ENCODE measurements at places on chromosomes 1 and 21. TPM values are rescaled to one million over a fixed set of nuclear protein-coding genes. Genes with fewer than 3 reads are reported as not detected.

GRCh38 chr1:54277451-54278341 lies 77.7 kb downstream of the MRPL37 start:
- no peak overlapping the region for H3K4me3 ChIP-seq
- peaks cover 79% of the 10 kb centered on the region for H3K4me1 ChIP-seq

DNA sequence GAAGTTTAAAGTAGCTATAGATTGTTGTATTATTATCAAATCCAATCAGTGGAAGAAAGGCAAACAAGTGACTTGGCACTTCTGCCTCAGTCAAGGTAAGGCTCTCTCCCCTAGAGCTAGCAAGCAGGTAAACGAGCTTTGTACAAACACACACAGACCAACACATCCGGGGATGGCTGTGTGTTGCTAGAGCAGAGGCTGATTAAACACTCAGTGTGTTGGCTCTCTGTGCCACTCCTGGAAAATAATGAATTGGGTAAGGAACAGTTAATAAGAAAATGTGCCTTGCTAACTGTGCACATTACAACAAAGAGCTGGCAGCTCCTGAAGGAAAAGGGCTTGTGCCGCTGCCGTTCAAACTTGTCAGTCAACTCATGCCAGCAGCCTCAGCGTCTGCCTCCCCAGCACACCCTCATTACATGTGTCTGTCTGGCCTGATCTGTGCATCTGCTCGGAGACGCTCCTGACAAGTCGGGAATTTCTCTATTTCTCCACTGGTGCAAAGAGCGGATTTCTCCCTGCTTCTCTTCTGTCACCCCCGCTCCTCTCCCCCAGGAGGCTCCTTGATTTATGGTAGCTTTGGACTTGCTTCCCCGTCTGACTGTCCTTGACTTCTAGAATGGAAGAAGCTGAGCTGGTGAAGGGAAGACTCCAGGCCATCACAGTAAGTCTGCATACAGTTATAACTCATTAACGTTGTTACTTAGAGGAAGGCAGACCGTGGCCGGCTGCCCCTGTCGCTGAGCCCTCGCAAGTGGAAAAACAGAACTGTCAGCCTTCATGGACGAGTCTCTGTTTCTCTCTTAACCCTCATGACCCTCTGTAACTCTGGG lies at the start of gene PALMD:
Gene PALMD (plus strand): TSS at position 415 of the 833 bp plus-strand sequence. CDS start 205 bp downstream, at position 620.
- peak; percentile 61 for DNase-seq
- H3K36me3 ChIP-seq = no peaks in the 10 kb centered on the region
- H3K4me1 ChIP-seq = peaks cover 23% of the 10 kb centered on the region
- H3K27ac ChIP-seq = peak within 1 kb of the TSS; percentile 94
- H3K4me3 ChIP-seq = peak within 1 kb of the TSS; percentile 67

GRCh38 chr21:18373606-18374005 lies 30.0 kb downstream of the TMPRSS15 start:
- no peaks in the 10 kb centered on the region for H3K4me1 ChIP-seq
- H3K27ac ChIP-seq = no peak overlapping the region
- no peak overlapping the region for H3K4me3 ChIP-seq
- H3K27me3 ChIP-seq = no peaks in the 10 kb centered on the region

DNA sequence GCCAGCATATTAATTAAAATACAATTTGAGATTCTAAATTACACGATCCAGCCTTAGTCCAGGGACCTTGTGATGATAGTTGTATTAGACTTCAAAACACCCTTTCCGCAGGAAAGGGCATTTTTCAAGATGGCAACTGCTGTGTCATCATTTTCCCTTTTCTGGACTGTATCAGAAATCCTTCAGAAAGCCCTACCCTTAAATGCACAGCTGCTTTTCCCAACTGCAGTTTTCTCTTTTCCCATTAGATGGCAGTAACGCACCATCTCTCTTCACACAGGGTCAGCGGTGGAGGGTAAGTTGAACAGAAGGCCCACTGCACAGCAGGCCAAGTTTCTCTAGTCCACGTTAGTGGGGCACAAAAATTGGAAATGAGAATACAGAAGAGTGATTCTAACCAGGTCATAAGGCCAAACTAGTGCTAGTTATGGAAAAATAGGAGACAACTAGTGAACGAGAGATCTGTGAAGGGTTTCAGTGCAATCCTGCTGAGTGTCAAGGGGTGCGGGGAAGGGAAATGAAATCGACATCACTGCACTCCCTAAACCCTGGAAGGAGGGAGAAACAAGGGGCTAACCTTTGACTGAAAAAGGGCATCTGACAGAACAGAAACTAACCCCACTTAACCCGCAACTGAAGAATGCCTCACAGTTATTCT lies 22.1 kb upstream of the TDRD10 start:
- no peak for DNase-seq
- peaks cover 59% of the 10 kb centered on the region for H3K36me3 ChIP-seq
- no peak overlapping the region for H3K4me3 ChIP-seq

DNA sequence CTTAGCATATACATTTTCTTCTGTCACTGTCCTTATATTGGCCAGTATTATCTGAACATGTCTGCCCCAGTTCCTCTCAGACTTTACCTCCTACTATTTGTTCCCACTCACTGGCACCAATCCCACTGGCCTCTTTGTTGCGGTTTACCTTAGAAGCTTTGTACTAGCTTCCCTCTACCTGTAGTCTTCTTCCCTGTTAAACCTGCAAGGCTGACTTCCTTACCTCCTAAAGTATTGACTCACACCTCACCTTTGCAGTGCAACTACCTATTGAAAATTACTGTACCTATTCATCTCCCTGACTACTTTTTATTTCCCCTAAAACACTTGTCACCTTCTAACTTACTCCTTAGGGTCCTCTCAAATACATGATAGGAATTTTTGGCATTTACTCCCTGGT lies 111.1 kb downstream of the CLEC20A start:
- no peaks in the 10 kb centered on the region for H3K27me3 ChIP-seq
- H3K36me3 ChIP-seq = no peaks in the 10 kb centered on the region
- H3K4me3 ChIP-seq = no peak overlapping the region
- DNase-seq = no peak
- H3K27ac ChIP-seq = no peak overlapping the region
- H3K4me1 ChIP-seq = no peaks in the 10 kb centered on the region

- no peak overlapping the region for H3K4me3 ChIP-seq
- no peak overlapping the region for H3K27ac ChIP-seq
- no peak for DNase-seq
- H3K36me3 ChIP-seq = no peaks in the 10 kb centered on the region
- H3K4me1 ChIP-seq = no peaks in the 10 kb centered on the region
These were observed 53.1 kb downstream of the MEGF6 start for GRCh38 chr1:3558036-3558726.

GRCh38 chr21:29245104-29245643 lies 53.5 kb upstream of the BACH1 start:
- H3K36me3 ChIP-seq = no peaks in the 10 kb centered on the region
- no peak for DNase-seq
- no peak overlapping the region for H3K4me3 ChIP-seq
- no peaks in the 10 kb centered on the region for H3K4me1 ChIP-seq
- no peaks in the 10 kb centered on the region for H3K27me3 ChIP-seq

GRCh38 chr1:200925831-200926230 lies 31.1 kb downstream of the INAVA start:
- H3K27me3 ChIP-seq = no peaks in the 10 kb centered on the region
- no peaks in the 10 kb centered on the region for H3K36me3 ChIP-seq
- DNase-seq = no peak
- no peaks in the 10 kb centered on the region for H3K4me1 ChIP-seq

DNA sequence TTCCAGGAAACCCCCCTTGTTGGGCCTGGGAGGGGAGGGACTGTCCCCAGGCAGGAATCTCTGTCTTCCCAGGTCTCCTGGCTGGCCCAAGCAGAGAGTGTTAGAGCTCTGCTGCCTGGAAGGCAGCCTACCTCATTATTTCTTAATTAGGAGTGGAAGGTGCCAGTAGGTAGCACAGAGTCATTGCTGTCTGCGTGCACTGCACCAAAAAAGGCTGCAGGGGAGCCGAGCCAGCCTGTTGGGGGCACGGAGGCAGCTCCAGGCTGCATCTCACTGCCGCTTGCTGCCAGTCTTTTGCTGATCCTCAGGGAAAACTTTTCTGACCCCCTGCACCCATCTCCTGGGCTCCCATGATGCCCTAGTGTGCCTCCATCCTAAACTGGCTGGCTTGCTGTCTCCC lies 58.1 kb downstream of the LRRN2 start:
- no peak overlapping the region for H3K27ac ChIP-seq
- no peaks in the 10 kb centered on the region for H3K36me3 ChIP-seq
- peaks cover 6% of the 10 kb centered on the region for H3K4me1 ChIP-seq
- DNase-seq = no peak
- H3K4me3 ChIP-seq = no peak overlapping the region
- peaks cover 14% of the 10 kb centered on the region for H3K27me3 ChIP-seq

DNA sequence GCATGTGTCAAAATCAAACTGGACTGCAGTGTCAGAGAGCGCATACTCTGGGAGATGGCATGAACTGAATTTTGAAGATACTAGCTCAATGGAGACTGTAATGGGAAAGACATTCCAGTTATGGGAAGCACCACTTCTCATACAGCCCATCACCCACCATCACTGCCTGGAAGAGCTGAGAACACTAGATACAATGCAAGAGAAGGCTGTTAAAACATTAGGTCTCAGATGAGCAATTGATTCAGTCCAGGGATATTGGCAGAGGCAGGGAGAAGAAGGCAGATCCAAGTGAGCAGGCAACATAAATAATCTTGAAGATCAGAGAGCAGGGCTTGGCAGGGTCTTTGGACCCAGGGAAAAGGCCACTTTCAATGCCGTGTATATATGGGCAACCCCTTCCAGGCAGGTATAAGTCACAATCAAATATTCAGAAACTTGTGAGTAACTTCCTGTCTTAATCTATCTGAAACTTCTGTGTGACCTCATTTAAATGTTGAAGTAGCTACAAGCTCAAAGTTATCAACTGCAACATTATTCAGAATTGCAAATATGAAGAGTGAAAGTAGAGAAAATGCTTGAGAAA lies 290.3 kb upstream of the SGIP1 start:
- no peak overlapping the region for H3K27ac ChIP-seq
- no peaks in the 10 kb centered on the region for H3K27me3 ChIP-seq
- no peaks in the 10 kb centered on the region for H3K4me1 ChIP-seq
- H3K4me3 ChIP-seq = no peak overlapping the region
- no peaks in the 10 kb centered on the region for H3K36me3 ChIP-seq

GRCh38 chr1:60394436-60394835 lies 320.9 kb upstream of the C1orf87 start:
- DNase-seq = no peak
- H3K4me3 ChIP-seq = no peak overlapping the region
- no peaks in the 10 kb centered on the region for H3K4me1 ChIP-seq
- H3K36me3 ChIP-seq = no peaks in the 10 kb centered on the region

GRCh38 chr1:158043232-158043631 lies 49.8 kb downstream of the KIRREL1 start:
- H3K4me1 ChIP-seq = peaks cover 47% of the 10 kb centered on the region
- no peaks in the 10 kb centered on the region for H3K27me3 ChIP-seq
- H3K4me3 ChIP-seq = no peak overlapping the region
- DNase-seq = no peak
- no peaks in the 10 kb centered on the region for H3K36me3 ChIP-seq
- no peak overlapping the region for H3K27ac ChIP-seq

- peaks cover 100% of the 10 kb centered on the region for H3K4me1 ChIP-seq
- H3K36me3 ChIP-seq = no peaks in the 10 kb centered on the region
- peak overlapping the region; percentile 24 for H3K4me3 ChIP-seq
- H3K27me3 ChIP-seq = no peaks in the 10 kb centered on the region
- no peak for DNase-seq
These were observed 11.9 kb downstream of the MEF2D start for GRCh38 chr1:156488566-156489165.

- no peaks in the 10 kb centered on the region for H3K36me3 ChIP-seq
- no peaks in the 10 kb centered on the region for H3K27me3 ChIP-seq
- DNase-seq = no peak
- H3K4me1 ChIP-seq = peaks cover 18% of the 10 kb centered on the region
- H3K4me3 ChIP-seq = peak overlapping the region; percentile 40
These were observed 10.4 kb downstream of the FGR start for GRCh38 chr1:27624467-27625178.

GRCh38 chr1:68808351-68808750 lies 311.5 kb upstream of the DEPDC1 start:
- no peaks in the 10 kb centered on the region for H3K36me3 ChIP-seq
- H3K4me3 ChIP-seq = no peak overlapping the region
- H3K27me3 ChIP-seq = no peaks in the 10 kb centered on the region
- no peak overlapping the region for H3K27ac ChIP-seq
- no peak for DNase-seq

DNA sequence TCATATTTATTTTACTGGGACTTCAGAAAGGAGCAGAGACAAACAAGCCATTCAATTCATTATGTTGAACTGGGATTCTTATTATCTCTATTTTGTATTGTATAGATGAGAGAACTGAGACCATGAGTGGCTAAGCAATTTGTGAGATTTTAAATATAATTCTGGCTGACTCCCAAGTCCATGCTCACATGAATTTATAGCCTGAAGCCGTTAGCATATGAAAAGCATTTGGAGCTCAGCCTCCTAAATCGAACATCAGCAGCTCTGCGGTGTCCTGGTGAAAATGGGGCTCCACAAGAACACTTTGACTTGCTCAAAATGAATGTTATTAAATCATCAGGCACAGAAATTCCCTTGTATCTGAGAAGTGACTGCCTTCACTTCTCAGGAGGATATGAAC lies 96.8 kb upstream of the DPT start:
- H3K27me3 ChIP-seq = no peaks in the 10 kb centered on the region
- no peak overlapping the region for H3K4me3 ChIP-seq
- no peaks in the 10 kb centered on the region for H3K36me3 ChIP-seq
- no peak for DNase-seq
- no peaks in the 10 kb centered on the region for H3K4me1 ChIP-seq

DNA sequence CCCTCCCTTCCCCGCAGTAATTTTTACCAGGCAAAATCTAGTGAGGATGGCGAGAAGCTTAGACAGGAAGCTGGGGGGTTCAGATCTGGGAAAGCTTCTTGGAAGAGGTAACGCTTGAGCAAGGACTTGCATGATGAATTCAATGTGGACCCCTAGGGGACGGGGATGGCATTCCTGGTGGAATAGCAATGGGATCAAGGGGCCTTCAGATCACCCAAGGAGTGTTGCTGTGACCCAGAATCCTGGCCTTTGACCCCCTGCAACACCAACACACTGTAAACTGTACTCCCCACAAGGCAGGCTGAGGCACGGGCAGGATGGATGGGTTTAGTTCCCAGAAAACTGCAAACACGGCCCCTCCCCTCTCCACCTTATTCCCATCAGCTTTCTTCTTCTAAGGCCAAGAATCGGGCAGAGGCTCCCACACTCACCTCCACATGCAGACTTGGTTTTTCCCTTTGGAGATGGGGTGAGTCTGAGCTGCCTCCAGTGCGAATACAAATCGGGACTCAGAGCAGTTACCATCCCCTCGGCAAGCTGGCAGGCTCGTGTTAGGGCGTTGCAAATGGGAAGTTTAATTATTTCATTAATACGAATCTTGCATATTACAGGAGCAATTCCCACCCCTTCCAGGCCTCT lies 20.1 kb downstream of the DISP3 start:
- H3K27ac ChIP-seq = no peak overlapping the region
- DNase-seq = no peak
- no peaks in the 10 kb centered on the region for H3K4me1 ChIP-seq
- H3K36me3 ChIP-seq = no peaks in the 10 kb centered on the region

Gene CLCA2
- total RNA-seq = not detected

Gene GSTM1
- total RNA-seq = 40.2 TPM

Gene NTRK1
- 0.62 TPM for total RNA-seq

Gene SAMSN1
- 1.0 TPM for total RNA-seq

Gene IQGAP3
- 0.13 TPM for total RNA-seq

Gene ATP1A4
- total RNA-seq = 0.14 TPM

Gene ASCL5
- total RNA-seq = not detected

Gene FCRLA
- total RNA-seq = not detected

Gene DCST2
- total RNA-seq = 0.17 TPM

Gene FAM177B
- not detected for total RNA-seq

Gene NPHS2
- not detected for total RNA-seq

Gene BARHL2
- not detected for total RNA-seq

Gene TDRD5
- not detected for total RNA-seq

Data from heart right ventricle (tissue), 16 donors.